ENCODE measurements at places on chromosomes 3 and 15.
A peak's percentile ranks its signal among the peaks of the same experiment; 100 is the strongest.

DNA sequence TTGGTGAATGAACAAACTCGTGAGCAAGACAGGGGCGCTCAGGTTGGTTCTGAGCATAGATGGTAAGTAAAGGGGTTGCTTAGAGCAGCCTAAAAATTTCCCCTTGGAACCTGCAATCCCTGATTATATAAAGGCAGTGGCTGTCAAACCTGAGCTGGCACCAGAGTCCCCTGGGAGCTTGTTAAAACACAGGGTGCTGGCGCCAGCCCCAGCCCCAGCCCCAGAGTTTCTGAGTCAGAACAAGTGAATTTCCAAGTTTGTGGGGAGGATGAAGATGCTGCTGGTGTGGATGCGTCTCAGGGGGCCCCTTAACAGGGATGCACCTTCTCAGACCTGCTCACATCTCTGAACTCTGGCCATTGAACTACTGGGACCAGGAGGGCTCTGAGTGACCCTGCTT, 48.2 kb downstream of the FEM1B start:
- DNase-seq = no peak

DNA sequence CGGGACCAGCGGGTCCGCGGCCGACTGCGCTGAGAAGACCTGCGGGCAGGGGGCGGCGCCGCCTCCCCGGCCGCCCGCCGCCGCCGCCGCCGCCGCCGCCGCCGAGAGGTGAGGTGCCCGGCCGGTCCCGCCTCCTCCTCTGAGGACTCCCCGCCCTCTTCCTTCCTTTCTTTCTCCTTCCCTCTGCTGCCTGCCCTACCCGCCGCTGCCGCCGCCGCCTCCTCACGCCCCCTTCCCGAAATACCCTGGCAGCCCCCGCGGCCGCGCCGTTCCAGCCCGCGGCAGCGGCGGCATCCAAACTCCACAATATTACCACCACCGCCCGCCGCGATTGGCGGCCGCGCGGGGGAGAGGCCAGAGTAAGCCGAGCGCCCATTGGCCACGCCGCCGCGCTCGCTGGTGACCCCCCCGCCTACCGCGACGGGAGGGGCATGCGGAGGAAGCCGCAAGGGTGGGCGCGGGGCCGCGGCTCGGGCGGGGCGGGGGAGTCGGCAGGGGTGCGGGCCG, 61.8 kb upstream of the ANKRD28 start:
- peak; percentile 65 for DNase-seq

DNA sequence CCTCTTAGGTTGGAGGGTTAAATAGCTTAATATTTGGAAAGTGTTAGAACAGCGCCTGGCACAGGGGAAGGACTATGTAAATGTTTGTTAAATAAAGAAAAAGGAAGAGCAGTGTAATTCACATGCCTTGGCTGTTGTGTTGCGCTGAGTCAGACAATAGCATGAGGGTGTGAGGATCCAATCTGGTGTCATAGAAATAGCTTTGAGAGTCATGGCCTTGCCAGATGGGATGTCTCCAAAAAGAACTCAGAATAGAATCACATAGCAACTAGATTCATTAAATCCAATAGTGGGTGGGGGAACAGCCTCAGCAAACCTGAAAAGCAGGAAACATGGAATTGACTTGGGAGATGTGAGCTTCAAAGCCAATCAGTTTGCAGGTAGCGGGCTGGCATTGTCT, 3.9 kb upstream of the RBSN start:
- DNase-seq = no peak

- no peak for DNase-seq
Observed at GRCh38 chr3:141810161-141810560, 47.0 kb downstream of the GRK7 start.

GRCh38 chr15:26051761-26052675, 188.9 kb upstream of the ATP10A start:
- DNase-seq = no peak

GRCh38 chr15:25565470-25566264, 126.8 kb upstream of the UBE3A start:
- DNase-seq = no peak

DNA sequence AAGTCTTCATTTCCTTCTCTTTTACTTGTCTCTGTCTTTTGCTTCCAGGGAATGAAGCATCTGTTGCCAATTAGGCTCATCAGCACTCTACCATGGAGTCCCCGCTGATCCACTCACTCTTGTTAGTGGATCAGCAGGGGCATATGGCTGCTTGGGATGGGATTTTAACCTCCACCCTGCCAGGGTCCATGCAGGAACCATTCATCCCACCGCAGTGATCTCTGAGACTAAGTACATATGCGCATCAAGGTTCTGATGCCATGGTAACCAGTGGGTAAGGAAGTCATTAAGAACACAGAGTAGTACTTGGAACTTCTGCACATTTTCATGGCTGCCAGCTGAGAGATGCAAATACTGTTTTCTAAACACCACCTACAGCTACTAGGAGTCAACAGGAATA, 374.0 kb upstream of the ALCAM start:
- no peak for DNase-seq
